ENCODE measurements at places on chromosomes 2 and 18. TPM values are rescaled to one million over a fixed set of nuclear protein-coding genes. Genes with fewer than 3 reads are reported as not detected.

The NRP2 gene
- total RNA-seq: 2.6 TPM

DNA sequence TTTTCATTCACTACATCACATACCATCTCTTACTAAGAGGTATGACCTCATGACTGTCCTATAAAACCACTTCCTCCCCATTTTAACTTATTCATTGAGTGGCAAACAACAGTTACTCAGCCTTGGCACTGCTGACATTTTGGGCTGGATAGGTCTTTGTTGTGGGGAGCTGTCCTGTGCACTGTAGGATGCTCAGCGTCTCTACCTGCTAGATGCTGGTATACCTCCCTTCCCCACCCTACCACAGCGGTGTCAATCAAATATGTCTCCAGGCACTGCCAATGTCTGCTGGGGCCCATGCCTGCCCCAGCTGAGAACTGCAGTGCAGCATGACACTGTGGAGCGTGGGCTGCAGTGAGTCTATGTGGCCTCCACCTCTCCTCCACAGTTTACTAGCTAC is 76.3 kb upstream of the MGAT4A start:
- H3K27me3 ChIP-seq: no peaks in the 10 kb centered on the region
- H3K36me3 ChIP-seq: no peaks in the 10 kb centered on the region
- no peak overlapping the region for H3K4me3 ChIP-seq

The SIGLEC15 gene
- total RNA-seq: not detected

The PLA2R1 gene
- not detected for total RNA-seq

The MYOM1 gene
- total RNA-seq: 0.90 TPM

The GLI2 gene
- total RNA-seq: not detected

GRCh38 chr18:49473721-49474120 is 13.3 kb upstream of the DYM start:
- H3K27ac ChIP-seq: no peak overlapping the region
- no peak for DNase-seq
- H3K27me3 ChIP-seq: peaks cover 10% of the 10 kb centered on the region
- H3K36me3 ChIP-seq: peaks cover 10% of the 10 kb centered on the region
- H3K4me1 ChIP-seq: peaks cover 5% of the 10 kb centered on the region

DNA sequence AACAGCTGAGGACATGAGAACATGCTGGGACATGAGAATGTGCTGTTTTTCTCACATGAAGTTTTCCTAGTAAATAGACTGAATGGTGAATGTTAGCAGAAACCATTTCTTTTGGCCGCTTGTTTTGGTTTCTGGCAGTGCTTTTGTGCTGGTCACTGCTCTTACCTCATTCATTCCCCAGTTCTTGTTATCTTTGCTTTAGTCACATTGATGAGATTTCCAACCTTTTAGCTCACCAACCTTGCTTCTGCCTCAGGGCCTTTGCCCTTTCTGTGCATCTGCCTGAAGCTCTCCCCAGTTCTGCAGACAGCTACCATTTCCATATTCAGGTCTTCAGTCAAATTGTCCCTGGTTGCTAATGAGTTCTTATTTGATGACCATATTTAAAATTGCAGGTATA is 91.6 kb downstream of the PTPRM start:
- no peak for DNase-seq
- H3K4me3 ChIP-seq: no peak overlapping the region
- no peaks in the 10 kb centered on the region for H3K36me3 ChIP-seq
- no peak overlapping the region for H3K27ac ChIP-seq
- H3K4me1 ChIP-seq: no peaks in the 10 kb centered on the region

The MYL1 gene
- not detected for total RNA-seq

DNA sequence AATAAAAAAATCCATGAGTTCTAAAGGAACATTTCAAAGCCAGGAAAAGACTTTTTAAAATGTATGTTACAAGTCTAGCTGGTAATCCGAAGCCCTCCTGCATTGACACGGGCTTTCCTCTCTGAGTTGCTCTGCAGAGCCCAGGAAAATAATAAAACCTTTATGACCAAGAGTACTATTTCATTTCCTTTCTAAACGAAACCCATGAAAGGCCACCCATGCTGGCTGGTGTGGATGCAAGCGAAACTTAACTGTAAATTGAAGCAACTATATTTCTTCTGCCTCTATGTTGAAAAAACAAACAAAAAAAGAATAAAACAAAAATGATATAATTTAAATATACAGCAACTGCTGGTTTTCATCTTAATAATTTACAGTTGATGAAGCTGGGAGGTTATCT is 41.3 kb upstream of the ZNF532 start:
- peaks cover 13% of the 10 kb centered on the region for H3K4me1 ChIP-seq
- H3K4me3 ChIP-seq: no peak overlapping the region
- no peaks in the 10 kb centered on the region for H3K36me3 ChIP-seq
- no peak for DNase-seq

DNA sequence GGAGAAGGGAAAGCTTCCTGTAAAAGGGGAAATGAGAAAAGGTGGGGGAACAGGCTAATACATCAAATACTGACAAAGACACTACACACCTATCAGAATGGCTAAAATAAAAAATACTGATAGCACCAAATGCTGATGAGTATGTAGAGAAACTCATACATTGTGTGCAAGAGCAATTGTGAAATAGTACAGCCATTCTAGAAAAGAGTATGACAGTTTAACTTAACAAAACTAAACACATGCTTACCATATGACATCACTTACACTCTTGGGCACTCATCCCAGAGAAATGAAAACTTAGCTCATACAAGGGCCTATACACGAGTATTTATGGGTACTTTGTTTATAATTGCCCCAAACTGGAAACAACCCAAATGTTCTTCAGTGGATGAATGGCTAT is 53.4 kb downstream of the ZNF638 start:
- H3K36me3 ChIP-seq: peaks cover 60% of the 10 kb centered on the region
- DNase-seq: no peak
- no peaks in the 10 kb centered on the region for H3K27me3 ChIP-seq
- H3K27ac ChIP-seq: no peak overlapping the region
- H3K4me3 ChIP-seq: no peak overlapping the region

DNA sequence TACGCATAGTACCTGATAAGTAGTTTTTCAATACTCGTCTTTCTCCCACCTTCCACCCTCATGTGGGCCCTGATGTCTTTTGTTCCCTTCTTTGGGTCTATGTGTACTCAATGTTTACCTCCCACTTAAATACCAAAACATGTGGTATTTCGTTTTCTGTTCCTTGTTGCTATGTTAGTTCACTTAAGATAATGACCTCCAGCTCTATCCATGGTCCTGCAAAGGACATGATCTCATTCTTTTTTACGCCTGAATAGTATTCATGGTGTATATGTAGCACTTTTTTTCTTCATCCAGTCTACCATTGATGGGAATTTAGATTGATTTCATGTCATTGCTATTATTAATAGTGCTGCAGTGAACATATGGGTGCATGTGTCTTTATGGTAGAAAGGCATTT is 310.4 kb upstream of the VWC2L start:
- no peak for DNase-seq
- H3K4me3 ChIP-seq: no peak overlapping the region
- H3K4me1 ChIP-seq: no peaks in the 10 kb centered on the region
- no peaks in the 10 kb centered on the region for H3K36me3 ChIP-seq
- no peaks in the 10 kb centered on the region for H3K27me3 ChIP-seq
- no peak overlapping the region for H3K27ac ChIP-seq

The CDH7 gene
- not detected for total RNA-seq

The PPIL3 gene
- 84.0 TPM for total RNA-seq

- H3K36me3 ChIP-seq: no peaks in the 10 kb centered on the region
- H3K4me3 ChIP-seq: no peak overlapping the region
- H3K27me3 ChIP-seq: peaks cover 2% of the 10 kb centered on the region
- no peak overlapping the region for H3K27ac ChIP-seq
- no peaks in the 10 kb centered on the region for H3K4me1 ChIP-seq
These were observed 186.4 kb downstream of the TNS1 start for GRCh38 chr2:217816396-217816869.

GRCh38 chr18:62690236-62690815 is 25.0 kb upstream of the PHLPP1 start:
- no peak for DNase-seq
- peaks cover 8% of the 10 kb centered on the region for H3K27me3 ChIP-seq

DNA sequence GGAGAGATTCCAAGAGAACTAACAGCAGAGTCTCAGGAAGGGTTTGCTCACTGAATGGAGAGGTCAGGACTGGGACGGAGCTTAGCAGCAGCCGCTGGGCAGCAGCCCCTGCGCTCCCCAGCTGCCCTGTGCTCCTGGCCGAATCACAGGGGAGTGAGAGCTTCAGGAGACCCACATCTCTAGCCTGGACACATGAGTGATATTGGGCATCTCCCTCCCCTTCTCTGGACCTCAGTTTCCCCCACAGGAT is 511 bp downstream of the MATN3 start:
- no peak for DNase-seq
- H3K27ac ChIP-seq: no peak overlapping the region
- H3K27me3 ChIP-seq: peaks cover 29% of the 10 kb centered on the region
- H3K36me3 ChIP-seq: no peaks in the 10 kb centered on the region

DNA sequence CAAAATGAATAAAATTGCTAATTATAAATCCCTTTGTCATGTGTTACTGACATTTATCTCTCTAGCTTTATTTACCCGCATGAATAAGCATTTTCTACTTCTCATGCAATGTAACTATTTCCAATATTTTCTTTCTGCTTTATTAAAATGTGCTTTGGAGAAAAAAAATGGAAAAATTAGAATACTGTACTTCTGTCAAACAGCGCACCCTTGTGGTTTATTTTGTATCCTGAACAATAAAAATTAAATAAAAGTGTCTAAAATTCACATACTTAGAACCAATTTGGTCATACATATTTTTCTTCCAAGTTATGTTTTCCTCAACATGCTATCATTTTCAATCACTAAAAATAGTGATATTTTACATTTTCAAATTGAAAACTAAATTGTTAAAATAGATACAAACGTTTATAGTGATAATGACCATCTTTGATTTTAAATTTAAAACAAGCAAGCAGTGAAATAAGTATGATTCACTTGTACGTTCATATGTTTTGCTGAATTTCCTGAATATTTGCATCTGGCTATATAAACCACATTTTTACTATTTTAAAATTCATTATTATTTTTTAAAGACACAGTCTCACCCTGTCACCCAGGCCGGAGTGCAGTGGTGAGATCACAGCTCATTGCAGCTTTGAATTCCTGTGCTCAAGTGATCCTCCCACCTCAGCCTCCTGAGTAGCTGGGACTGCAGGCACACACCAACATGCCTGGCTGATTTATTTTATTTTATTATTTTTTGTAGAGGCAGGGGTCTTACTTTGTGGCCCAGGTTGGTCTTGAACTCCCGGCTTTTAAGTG is 95.9 kb upstream of the GRB14 start:
- H3K4me3 ChIP-seq: no peak overlapping the region
- H3K27ac ChIP-seq: no peak overlapping the region
- no peaks in the 10 kb centered on the region for H3K27me3 ChIP-seq
- H3K36me3 ChIP-seq: no peaks in the 10 kb centered on the region
- DNase-seq: no peak
- H3K4me1 ChIP-seq: no peaks in the 10 kb centered on the region

DNA sequence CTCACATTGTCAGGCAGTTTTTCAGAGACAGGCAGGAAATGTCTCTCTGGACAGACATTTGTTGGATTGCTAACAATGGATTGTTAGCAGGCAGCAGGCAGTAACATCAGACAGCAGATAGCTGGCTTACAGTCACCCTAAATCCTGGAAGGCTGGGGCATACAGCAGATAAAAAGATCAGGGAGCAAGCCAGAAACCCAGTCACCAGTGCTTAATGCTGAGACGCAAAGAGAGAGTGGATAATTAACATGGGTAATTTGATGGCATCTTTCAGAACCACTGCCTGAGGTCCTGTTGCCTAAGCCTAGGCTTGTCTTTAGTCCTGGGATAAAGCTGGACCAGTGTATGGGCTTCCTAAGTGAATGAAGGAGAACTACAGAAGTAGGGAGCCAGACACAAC is 22.4 kb downstream of the MC4R start:
- H3K27ac ChIP-seq: no peak overlapping the region
- H3K36me3 ChIP-seq: no peaks in the 10 kb centered on the region
- H3K27me3 ChIP-seq: no peaks in the 10 kb centered on the region
- no peak for DNase-seq
- no peaks in the 10 kb centered on the region for H3K4me1 ChIP-seq

DNA sequence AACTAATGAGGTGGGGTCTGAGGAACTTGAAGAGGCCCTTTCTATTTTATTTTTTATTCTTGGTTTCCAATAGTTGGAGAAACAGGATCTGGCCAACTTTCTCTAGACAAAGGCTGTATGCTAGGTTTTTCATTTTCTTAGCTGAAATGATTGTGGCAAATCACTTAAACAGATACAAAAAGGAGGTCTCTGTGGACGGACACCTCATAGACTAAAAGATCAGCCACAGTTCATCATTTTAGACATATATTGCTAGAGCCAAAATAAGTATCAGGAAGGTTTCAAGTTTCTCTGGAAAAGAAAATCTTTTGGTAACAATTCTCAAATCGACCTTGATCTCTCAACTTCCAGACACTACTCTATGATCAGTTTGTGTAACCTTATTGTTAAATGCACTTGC is 224.5 kb upstream of the REV1 start:
- H3K4me3 ChIP-seq: no peak overlapping the region
- no peaks in the 10 kb centered on the region for H3K27me3 ChIP-seq
- no peak for DNase-seq
- H3K36me3 ChIP-seq: no peaks in the 10 kb centered on the region
- no peak overlapping the region for H3K27ac ChIP-seq

The SERPINB2 gene
- not detected for total RNA-seq

The COLEC12 gene
- not detected for total RNA-seq
